ENCODE measurements at places on chromosomes 1 and 21. TPM values are rescaled to one million over a fixed set of nuclear protein-coding genes. Genes with fewer than 3 reads are reported as not detected.

The GBP7 gene
- polyA plus RNA-seq: not detected

The TSPAN2 gene
- polyA plus RNA-seq: 38.6 TPM

The SPRR2A gene
- not detected for polyA plus RNA-seq

The DCDC2B gene
- polyA plus RNA-seq: 0.62 TPM
